HT-29 (cell line): ENCODE measurements at places on chromosomes 3 and 15. TPM values are rescaled to one million over a fixed set of nuclear protein-coding genes. Genes with fewer than 3 reads are reported as not detected.

TRANK1 gene
- total RNA-seq = 0.13 and 6.4 TPM in 2 replicates

DNA sequence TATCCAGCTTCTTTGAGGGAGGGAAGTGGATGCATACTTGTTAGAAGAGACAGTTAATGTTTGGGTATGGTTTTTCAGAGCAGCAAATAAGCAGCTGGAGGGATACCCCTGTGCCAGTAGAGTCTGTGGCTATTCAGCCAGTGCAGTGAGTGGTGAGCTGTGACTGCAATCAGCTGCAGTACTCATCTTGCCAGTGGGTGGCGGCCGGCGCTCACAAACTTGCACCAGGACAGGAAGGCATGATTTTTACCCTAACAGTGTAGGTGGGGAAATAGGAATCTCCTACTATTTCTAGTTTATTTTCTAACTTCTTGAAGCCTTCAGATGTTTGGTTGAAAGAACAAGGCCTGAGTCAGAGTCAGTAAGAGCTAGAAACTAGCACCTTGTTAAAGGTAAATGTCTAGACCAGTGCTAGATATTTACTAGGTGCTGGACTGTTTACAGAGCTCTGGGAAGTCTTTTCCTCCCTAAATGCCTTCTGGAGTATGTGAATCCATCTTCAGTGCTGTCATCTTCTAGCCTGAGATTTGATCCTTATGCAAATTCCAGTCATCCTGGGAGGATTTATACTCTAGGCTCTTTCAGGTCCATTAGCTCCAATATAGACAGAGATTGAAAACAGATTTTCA, 23.6 kb downstream of the TIMP4 start:
- DNase-seq = peak; percentile 69

PLCB2 gene
- total RNA-seq = 0.38 and 0.91 TPM in 2 replicates

GRCh38 chr3:105414841-105415240, 48.1 kb downstream of the ALCAM start:
- no peak for DNase-seq

GRCh38 chr15:72153269-72154000, 35.2 kb downstream of the SENP8 start:
- DNase-seq = no peak

PP2D1 gene
- not detected in 2 replicates for total RNA-seq

ZIC4 gene
- not detected in 2 replicates for total RNA-seq

GRCh38 chr15:89129123-89129815, 41.0 kb downstream of the ABHD2 start:
- peak; percentile 78 for DNase-seq

DNA sequence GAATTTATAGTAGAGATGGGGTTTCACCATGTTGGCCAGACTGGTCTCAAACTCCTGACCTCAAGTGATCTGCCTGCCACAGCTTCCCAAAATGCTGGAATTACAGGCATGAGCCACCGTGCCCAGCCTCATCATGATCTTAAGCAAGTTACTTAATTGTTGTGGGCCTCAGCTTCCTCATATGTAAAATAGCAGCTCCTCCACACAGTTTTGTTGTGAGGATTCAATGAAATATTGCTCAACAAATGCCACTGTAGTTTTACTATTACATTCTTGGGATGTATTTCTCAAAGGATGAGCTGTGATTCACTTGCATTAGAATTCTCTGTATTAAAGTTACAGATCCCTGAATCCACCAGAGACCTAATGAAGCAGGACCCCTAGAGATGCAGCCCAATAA, 168.8 kb downstream of the ADAMTS9 start:
- no peak for DNase-seq

DNA sequence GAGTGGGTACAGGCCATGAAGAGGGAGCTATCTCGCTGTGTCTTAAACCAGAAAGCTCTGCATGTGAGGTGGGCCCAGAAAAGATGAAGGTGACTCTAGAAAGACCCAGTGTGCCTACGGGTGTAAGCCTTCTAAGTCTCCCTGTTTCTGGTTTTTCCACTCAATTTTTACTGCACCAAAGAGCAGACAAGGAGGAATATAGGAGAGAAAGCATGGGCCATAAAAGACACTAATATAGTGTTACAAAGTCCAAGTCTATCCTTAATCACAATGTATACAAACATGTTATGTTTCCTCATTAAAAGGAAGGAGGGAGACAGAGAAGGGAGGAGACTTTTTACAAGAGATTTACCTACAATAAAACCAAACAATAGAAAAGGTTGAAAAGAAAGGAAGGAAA, 24.1 kb upstream of the ZKSCAN7 start:
- DNase-seq = no peak

SERINC4 gene
- not detected in 2 replicates for total RNA-seq

SHF gene
- 8.6 and 11.2 TPM in 2 replicates for total RNA-seq

TTC21A gene
- total RNA-seq = 1.6 and 2.1 TPM in 2 replicates

- no peak for DNase-seq
These were observed 36.1 kb downstream of the CLDN18 start for GRCh38 chr3:138046085-138046484.

DNA sequence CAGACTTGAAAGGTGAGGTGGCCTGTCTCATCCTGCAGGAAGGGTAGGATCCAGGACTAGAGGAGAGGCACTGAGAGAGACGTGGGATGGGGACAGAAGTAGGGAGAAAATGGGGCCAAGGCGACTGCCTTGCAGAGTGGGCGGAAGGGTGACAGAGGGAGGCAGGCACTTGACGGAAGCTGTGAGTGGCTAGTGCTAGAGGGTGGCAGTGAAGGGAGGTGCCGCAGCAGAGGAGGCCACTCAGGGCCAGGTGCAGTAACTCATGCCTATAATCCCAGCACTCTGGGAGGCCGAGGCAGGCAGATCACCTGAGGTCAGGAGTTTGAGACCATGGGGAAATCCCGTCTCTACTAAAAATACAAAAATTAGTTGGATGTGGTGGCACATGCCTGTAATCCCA, 7.3 kb downstream of the CCDC33 start:
- DNase-seq = no peak

DNA sequence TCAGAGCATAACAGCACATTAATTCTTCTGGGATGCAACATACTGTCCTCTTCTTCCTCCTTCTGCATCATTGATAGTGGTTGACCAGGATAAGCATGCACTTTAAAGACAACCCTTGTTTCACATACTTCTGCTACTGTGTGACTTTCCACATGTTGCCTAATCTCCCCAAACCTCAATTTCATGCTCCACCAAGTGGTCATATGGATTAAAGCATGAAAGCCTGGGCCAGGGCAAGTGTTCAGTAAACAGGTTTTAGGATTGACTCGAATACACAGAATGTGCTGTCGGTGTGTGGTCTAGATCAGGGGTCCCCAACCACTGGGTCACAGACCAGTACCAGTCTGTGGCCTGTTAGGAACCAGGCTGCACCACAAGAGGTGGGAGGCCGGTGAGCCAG, 22.5 kb upstream of the BFSP2 start:
- DNase-seq = peak; percentile 43

DNA sequence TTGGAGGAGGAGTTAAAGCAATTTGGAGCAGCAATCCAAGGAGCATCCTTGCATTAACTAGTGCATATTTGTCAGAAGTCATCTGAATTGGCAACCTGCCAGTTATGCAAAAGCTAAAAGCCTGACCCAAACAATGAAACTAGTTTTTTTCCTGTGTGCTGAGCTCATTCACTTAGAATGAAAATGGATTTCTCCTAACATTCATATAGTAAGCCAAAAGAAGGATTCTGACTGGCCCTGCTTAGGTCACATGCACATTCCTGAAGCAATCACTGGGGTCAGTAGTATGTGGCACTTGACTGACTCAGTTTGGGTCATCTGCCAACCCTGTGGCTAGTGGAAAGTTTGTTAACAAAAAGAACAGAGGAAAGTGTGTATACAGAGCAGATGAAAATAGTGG, 30.5 kb downstream of the OXSM start:
- DNase-seq = no peak

DNA sequence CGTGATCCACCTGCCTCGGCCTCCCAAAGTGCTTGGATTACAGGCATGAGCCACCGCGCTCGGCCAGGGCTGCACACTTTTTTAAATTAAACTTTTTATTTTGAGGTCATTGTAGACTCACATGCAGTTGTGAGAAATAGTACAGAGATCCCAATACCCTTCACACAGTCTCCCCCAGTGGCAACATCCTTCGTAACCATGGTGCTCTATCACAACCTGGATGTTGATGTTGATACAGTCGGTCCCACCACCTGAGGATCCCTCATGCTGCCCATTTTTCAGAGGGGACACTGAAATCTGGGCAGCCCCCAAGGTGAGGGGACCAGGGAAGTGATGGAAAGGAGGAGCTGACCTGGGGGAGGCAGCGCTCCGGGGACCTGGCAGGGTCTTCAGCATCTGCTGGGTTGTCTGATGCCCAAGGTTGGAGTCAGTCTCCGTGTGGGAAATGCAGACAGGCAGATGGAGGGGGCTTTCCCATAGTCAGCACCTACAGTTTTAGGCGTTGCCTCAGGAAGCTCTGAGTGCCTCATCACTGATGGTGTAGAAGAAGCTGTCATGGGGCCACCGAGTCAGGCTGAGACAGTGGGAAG, 17.1 kb downstream of the FAH start:
- no peak for DNase-seq

NRROS gene
- not detected in 2 replicates for total RNA-seq

- DNase-seq = no peak
These were observed 176.9 kb downstream of the STAC start for GRCh38 chr3:36557021-36557707.

DNA sequence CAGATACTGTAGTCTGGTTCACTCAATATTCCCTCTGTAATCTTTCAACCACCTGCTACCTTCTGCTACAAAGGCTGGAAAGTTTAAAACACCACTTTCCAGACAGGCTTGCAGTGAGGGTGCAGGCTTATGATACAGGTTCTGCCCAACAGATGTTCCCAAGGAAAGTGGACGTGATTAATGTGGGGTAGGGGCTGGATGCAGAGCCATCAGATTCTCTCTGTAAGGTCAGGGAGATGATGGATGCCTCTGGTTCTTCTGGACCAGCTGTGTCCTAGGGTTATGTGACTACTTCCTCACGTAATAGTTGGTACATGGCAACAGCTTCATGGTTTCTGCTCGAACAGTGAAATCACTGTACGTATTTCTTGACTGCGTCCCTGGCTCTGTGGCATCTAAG, 11.1 kb downstream of the GPR176 start:
- DNase-seq = no peak

GRCh38 chr3:172106989-172107388, 67.6 kb downstream of the FNDC3B start:
- no peak for DNase-seq

MOBP gene
- total RNA-seq = not detected in 2 replicates

EIF2A gene
- total RNA-seq = 94.5 and 104 TPM in 2 replicates

DNA sequence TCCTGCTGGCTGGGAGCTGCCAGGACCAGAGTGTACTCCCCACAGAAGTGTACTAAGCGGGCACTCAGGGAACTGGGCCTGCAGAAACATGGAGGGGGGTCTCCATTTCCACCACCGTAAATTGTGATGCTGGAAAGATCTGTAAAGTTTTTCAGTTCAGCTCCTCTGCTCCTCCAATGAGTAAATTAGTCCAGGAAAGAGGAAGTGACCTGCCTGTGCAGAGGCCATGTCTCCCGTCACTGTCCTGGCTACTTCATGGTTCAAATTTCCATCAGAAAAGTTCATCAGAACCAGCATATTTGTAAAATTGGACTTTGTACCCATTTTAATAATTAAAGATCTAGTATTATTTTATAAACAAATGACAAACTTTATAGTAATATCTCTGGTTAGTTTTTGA, 226.7 kb upstream of the THBS1 start:
- no peak for DNase-seq

DNA sequence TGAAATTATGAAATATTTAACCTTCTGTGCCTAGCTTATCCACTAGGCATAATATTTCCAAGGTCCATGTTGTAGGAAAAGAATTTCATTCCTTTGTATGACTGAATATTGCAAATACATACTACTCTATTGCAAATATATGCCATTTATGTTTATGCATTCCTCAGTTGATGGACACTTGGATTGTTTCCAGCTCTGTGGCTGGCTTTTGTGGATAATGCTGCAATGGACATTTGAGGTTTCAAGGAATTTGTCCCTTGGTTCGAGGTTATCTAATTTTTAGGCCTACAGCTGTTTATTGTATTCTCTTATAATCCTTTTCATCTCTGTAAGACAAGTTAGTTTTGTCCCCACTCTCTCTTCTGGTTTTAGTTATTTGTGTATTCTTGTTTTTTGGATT, 7.7 kb upstream of the AADACL2 start:
- peak; percentile 61 for DNase-seq

DNA sequence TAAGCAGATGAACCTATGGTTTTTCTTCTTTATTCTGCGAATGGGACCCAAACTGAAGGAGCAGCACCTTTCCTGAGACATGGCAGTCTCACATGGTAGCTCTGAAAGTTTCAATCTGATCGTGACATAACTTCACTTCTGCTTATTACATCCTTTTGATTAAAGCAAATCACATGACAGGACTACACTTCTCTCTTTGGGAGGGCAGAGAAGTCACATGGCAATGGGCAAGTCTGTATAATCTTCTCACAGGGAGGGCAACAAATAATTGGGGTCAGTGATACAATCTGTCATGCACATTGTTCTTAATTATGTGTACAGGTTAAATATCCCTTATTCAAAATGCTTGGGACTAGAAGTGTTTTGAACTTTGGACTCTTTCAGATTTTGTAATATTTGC, 21.6 kb downstream of the NCBP2 start:
- DNase-seq = no peak

FOXB1 gene
- total RNA-seq = 0.05 TPM in 1 of 2 replicates, not detected in the other

- DNase-seq = no peak
These were observed 72.0 kb downstream of the FAM43A start for GRCh38 chr3:194757647-194758061.

GRCh38 chr3:127970966-127971592, 56.0 kb downstream of the KBTBD12 start:
- DNase-seq = peak; percentile 79

CCR9 gene
- total RNA-seq = not detected in 2 replicates

DNA sequence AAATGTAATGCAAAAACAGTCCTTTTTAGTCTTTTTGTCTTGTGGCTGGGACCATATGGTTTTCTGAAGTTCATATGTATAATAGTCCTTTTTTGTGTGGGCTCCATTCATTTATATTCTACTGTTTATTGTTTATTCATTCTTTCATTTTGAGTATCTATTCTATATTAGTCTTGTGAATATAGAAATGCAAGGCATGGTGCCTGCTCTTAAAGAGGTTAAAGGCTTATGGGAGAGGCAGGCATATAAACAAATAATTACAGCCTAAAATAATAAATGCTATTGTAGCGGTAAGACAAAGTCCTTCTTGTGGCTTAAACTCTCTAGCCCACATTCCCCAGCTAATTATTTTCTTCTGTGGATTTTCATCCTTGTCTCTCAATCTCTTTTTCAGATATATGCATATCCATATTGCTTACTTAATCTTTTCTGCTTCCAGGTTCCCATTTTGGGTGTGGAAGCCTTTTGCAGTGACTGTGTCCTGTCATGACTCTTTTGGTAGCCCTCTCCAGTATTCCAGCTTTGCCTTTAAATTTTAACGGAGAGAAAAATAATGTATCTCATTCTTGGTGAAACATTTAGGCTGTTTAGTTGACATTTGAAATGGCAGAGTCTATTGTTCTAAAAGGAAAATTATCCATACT, 101.6 kb downstream of the PPM1L start:
- DNase-seq = no peak

DNA sequence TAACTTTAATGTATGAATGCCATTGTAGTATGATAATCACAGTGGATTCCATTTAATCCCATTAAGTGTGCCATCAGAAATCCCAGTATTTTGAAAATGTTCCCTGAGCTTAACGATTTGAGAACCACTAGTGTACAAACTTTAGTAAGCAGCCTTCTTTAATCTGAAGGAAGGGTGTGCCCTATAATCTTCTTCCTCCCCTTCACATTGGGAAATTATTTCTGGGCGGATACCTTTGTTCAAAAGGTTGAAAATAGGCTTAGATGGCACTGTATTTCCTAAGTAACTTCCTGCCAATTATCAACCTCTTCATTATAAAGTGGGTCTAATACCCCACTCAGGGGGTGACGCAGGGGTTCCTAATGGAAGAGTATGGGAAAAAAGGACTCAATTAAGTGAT, 62.4 kb downstream of the GTPBP8 start:
- no peak for DNase-seq

CCR1 gene
- total RNA-seq = not detected in 2 replicates
